ENCODE measurements at places on chromosomes 16 and 17.

DNA sequence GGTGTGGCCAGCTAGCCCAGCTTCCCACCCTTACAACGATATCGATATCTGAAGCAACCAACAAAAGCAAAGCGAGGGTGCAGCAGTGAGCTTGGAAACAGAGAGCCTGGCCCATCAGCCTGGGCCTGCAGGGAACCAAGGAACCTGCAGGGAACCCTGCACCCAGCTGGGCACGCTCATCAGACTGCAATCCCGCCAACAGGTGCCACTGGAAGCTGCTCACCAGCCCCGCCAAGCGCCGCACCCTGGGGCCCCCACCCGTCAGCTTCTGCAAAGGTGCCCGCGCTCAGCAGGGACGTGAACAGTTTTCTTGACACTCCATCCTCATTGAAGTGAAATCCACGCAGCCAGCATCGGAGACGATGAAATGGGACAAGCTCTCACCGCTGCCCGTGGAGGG, 250.7 kb downstream of the RBFOX3 start:
- no peak overlapping the region for H3K4me3 ChIP-seq
- no peak overlapping the region for H3K27ac ChIP-seq
- no peaks in the 10 kb centered on the region for H3K36me3 ChIP-seq
- no peaks in the 10 kb centered on the region for H3K4me1 ChIP-seq
- no peak for DNase-seq
- peaks cover 75% of the 10 kb centered on the region for H3K27me3 ChIP-seq

- H3K4me1 ChIP-seq: peaks cover 16% of the 10 kb centered on the region
Measured at GRCh38 chr16:15606518-15607220, 36.3 kb downstream of the MARF1 start.

DNA sequence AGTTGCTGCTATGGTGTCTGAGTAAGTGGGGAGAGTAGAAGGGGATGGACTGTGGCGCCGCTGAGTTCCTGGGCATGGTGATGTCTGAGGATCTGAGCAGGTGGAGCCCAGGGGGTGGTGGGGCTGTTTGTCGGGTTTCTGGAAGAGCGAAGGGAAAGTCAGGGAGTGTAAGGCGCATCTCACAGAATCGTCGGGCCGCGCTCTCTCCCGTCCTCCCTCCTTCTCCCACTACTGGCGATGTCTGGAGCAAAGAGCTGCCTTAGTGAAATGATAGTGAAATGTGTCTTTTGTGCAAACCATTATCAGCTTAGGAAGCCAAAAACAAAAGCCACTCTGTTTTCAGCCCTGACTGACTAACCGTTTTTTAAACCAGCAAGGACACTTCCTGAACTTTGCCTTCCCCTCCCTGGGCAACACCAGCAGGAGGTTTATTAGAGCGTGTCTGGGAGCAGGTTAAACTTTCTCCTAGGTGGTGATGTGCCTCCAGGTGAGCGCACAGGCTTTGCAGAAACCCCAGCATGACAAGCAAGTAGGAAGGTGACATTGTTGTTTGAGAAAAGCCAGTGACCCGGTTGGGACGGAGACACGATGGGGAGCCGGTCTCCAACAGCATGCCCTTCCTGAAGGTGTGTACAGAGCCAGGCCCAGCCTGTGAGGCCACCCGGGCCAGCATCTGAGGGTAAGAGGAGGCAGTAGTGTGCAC, 49.1 kb downstream of the RAB11FIP3 start:
- H3K27me3 ChIP-seq: no peaks in the 10 kb centered on the region
- H3K4me1 ChIP-seq: no peaks in the 10 kb centered on the region
- no peak overlapping the region for H3K4me3 ChIP-seq
- peaks cover 4% of the 10 kb centered on the region for H3K36me3 ChIP-seq
- DNase-seq: no peak
- peak overlapping the region; percentile 35 for H3K27ac ChIP-seq

DNA sequence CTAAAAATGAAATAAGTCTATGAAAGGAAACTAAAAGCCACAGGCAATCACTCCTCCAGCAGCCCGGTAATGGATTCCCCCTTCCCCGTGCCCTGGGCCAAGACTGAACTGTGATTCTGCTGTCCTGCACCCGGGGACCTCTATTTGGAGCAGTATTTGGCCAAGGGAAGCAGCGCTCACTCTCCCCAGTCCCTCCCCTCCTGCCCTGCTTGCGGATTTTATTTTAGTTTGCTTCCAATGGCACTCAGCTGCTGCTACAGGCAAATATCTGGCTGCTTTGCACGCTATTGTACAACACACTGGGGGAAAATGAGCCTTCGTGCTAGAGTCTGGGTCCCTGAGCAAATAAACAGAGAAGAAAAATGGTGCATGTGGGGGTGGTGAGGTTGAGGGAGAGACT, 975.7 kb upstream of the RBFOX1 start:
- no peaks in the 10 kb centered on the region for H3K4me1 ChIP-seq
- H3K27ac ChIP-seq: no peak overlapping the region
- no peaks in the 10 kb centered on the region for H3K36me3 ChIP-seq

- H3K36me3 ChIP-seq: peaks cover 4% of the 10 kb centered on the region
- no peaks in the 10 kb centered on the region for H3K27me3 ChIP-seq
- no peak overlapping the region for H3K27ac ChIP-seq
- no peak overlapping the region for H3K4me3 ChIP-seq
- DNase-seq: no peak
Measured at GRCh38 chr17:77821114-77821513, 137.4 kb upstream of the TNRC6C start.

DNA sequence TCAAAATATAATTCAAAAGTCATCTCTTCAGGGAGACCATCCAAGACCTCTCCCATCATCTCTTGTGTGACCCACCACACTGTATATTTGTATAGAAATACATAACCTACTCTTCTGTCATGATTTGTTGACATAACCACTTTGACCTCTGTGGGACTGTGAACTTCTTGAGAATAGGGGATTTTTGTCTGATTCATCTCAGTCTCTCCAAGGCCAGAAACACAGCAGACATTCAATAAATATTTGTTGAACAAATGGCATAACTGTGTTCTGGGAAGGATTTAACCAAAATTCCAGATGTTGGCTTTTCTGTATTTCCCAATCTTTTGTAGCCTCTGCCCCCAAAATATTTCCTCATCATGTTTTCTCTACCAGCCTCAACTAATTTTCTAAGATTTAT, 169.7 kb downstream of the CDH11 start:
- no peaks in the 10 kb centered on the region for H3K4me1 ChIP-seq
- H3K27me3 ChIP-seq: no peaks in the 10 kb centered on the region
- no peak overlapping the region for H3K4me3 ChIP-seq

- no peaks in the 10 kb centered on the region for H3K4me1 ChIP-seq
- H3K27me3 ChIP-seq: no peaks in the 10 kb centered on the region
- no peak for DNase-seq
Measured at GRCh38 chr17:11825572-11826209, 171.6 kb downstream of the ZNF18 start.

GRCh38 chr17:66191593-66192377, at the start of gene CEP112:
TSS of gene CEP112 (minus strand) at chr17:66192133.
- no peaks in the 10 kb centered on the region for H3K4me1 ChIP-seq
- H3K36me3 ChIP-seq: peaks cover 10% of the 10 kb centered on the region
- H3K27me3 ChIP-seq: no peaks in the 10 kb centered on the region
- DNase-seq: peak; percentile 87

DNA sequence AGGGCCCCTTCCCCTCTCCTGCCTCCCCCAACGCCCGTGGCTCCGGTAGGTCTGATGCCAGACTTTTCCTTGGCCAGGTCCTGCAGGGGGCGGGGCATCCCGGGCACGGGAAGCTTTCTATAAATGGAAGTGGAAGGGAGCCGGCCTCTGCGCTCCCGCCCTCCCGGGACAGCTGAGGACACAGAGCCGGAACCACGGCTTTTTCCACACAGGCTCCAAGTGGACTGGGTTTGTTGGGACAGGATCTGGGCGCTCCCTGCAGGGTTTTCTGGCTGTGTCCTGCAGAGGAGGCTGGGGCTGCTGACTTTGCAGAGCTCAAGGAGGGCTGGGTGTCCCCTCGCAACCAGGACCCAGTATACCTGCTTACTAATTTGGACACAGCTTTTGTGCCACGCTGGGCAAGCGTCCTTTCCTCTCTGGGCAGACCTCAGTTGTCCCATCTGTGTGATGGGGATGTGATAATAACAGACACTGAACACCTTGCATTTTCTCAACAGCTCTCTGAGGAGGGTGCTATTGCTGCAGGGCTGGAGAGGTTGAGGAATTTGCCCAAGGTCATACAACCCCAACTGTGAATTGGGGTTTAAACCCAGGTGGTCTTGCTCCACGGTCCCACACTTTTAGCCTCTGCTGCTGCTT, 1.8 kb downstream of the TNS4 start:
- peaks cover 2% of the 10 kb centered on the region for H3K36me3 ChIP-seq
- peaks cover 14% of the 10 kb centered on the region for H3K4me1 ChIP-seq
- no peak overlapping the region for H3K4me3 ChIP-seq
- no peak overlapping the region for H3K27ac ChIP-seq
- no peak for DNase-seq
- H3K27me3 ChIP-seq: no peaks in the 10 kb centered on the region

- no peaks in the 10 kb centered on the region for H3K36me3 ChIP-seq
- H3K4me3 ChIP-seq: no peak overlapping the region
- DNase-seq: no peak
- no peak overlapping the region for H3K27ac ChIP-seq
- peaks cover 10% of the 10 kb centered on the region for H3K27me3 ChIP-seq
Measured at GRCh38 chr17:12730931-12731521, 58.3 kb upstream of the ARHGAP44 start.

DNA sequence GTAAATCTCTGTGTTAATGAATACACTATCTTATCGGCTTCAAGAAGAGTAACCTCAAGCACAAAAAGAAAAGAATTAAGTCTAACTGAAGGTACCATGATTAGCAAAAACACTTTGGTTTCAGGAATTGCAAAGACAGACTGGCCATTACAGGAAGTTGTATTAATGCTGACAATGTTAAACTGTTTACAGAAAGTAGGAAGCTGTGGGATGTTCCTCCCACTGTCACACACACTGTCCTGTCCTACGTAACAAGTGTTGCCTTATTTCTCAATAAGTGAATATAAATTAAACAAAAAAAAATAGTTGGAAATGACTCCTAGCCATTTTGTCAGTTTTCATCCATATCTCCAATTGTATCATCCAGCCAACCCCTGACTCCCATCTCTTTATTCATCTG, 8.6 kb downstream of the GNA13 start:
- H3K4me3 ChIP-seq: peak overlapping the region; percentile 13
- H3K36me3 ChIP-seq: peaks cover 67% of the 10 kb centered on the region
- H3K27me3 ChIP-seq: no peaks in the 10 kb centered on the region

- H3K36me3 ChIP-seq: peaks cover 11% of the 10 kb centered on the region
- no peak overlapping the region for H3K4me3 ChIP-seq
- H3K27me3 ChIP-seq: no peaks in the 10 kb centered on the region
- H3K4me1 ChIP-seq: no peaks in the 10 kb centered on the region
- no peak overlapping the region for H3K27ac ChIP-seq
- no peak for DNase-seq
Measured at GRCh38 chr17:30997842-30998241, 27.0 kb downstream of the RNF135 start.

DNA sequence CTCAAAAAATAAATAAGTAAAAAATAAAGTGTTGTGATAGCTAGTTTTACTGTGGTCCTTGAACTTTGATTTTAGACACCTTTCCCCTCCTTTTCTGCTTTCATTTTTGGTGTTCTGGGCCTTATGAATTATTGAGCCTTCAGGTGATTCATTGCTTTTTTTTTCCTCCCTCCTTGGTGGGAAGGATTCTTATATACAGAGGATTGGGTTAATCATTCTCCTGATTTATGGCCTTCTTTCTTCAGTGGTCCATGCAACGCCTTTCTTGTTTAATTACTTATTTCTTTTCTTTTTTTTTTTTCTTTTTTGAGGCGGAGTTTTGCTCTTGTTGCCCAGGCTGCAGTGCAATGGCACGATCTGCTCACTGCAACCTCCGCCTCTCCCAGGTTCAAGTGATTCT, 8.0 kb upstream of the MYL4 start:
- H3K4me1 ChIP-seq: peaks cover 37% of the 10 kb centered on the region
- H3K27ac ChIP-seq: no peak overlapping the region
- H3K4me3 ChIP-seq: no peak overlapping the region
- DNase-seq: no peak
- H3K36me3 ChIP-seq: peaks cover 3% of the 10 kb centered on the region
- no peaks in the 10 kb centered on the region for H3K27me3 ChIP-seq

DNA sequence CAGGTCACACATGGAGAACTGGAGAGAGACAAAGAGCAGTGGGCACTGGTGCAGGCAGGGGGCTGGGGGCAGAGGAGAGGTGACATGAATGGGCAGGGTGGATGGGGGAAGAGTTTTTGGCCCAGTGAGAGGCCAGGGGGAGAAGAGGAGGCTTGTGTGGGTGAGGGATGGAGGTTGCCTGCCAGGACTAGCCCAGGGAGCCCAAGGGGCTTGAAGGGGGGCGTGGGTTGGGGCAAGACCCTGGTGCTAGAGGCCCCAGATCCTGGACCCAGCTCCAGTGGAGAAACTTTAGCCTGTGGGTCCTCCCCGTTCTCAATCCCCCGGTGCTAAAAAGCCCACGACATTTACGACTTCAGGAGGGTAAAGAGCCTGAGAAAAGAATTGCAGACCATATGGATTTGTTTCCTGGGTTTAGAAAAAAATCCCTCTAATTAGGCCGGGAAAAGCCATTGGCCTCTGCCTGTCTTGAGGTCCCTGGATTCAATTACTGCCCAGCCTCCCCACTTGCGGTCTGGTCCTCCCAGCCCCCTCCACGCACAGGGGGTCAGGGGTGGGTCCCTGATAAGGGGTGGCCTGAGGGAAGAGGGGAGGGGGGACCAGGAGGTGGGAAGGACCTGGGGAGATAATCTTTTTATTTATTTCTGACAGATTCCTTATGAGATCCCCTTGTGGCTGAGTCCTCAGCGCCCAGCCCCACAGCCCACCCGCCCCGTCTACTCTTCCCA, 33.0 kb downstream of the NGFR start:
- H3K4me3 ChIP-seq: no peak overlapping the region
- DNase-seq: no peak
- peaks cover 62% of the 10 kb centered on the region for H3K27me3 ChIP-seq

DNA sequence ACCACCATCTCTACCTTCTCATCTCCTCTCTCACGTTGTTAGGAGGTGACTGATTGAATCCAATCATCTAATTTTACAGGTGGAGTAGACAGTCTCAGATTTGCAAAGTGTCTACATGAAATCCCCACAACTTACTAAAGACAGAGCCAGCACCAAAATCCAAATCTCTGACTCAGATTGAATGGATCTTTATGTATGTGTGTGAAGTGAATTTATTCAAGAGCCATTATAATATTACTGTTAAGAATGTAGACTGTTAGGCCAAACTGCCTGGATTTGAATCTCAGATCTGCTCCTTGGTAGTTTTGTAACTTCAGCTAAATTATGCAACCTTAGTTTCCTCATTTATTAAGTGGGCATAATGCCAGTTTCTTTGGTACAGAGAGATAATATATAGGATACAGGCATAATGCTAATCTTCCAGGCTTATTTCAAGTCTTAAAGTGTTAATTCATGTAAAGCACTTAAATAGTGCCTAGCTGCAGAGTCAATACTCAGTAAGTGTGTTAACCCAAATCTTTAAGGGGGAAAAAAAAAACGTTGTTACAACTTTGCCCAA, 12.7 kb downstream of the CNEP1R1 start:
- DNase-seq: no peak
- no peak overlapping the region for H3K27ac ChIP-seq
- H3K27me3 ChIP-seq: peaks cover 6% of the 10 kb centered on the region
- peaks cover 5% of the 10 kb centered on the region for H3K4me1 ChIP-seq
- H3K4me3 ChIP-seq: no peak overlapping the region

GRCh38 chr17:73215447-73215846, 22.6 kb downstream of the COG1 start:
- H3K4me3 ChIP-seq: no peak overlapping the region
- H3K4me1 ChIP-seq: peaks cover 32% of the 10 kb centered on the region
- no peak overlapping the region for H3K27ac ChIP-seq
- no peak for DNase-seq
- H3K36me3 ChIP-seq: peaks cover 22% of the 10 kb centered on the region

- peaks cover 7% of the 10 kb centered on the region for H3K36me3 ChIP-seq
- H3K27ac ChIP-seq: no peak overlapping the region
- no peak for DNase-seq
- H3K27me3 ChIP-seq: peaks cover 9% of the 10 kb centered on the region
Measured at GRCh38 chr16:281660-282255, 1.2 kb upstream of the PDIA2 start.

GRCh38 chr16:53091466-53092211, 36.8 kb downstream of the CHD9 start:
- H3K27me3 ChIP-seq: no peaks in the 10 kb centered on the region

Data from central memory CD8-positive, alpha-beta T cell (primary cell).